ENCODE measurements at places on chromosomes 12 and 14.

DNA sequence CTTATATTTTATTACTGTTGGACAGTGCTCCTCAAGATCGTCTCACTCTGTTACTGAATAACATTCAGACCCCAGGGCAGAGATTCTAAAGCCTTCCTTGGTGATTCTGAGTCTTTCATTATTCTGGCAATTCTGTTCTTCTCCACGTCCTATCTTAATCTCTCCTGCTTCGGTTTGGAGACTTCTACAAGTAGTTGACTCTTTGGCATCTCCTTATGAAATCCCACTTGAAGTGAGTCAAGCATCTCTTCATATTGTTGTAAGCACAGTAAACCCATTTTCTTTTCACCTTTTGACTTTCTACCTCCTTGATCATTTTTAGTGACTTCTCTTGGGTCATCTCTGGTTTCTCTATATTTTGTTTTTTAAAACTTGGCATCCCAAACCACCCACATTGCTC, 132.8 kb downstream of the SAMD4A start:
- DNase-seq, result no peak

GRCh38 chr12:130226126-130226525, 63.9 kb downstream of the FZD10 start:
- no peak for DNase-seq

DNA sequence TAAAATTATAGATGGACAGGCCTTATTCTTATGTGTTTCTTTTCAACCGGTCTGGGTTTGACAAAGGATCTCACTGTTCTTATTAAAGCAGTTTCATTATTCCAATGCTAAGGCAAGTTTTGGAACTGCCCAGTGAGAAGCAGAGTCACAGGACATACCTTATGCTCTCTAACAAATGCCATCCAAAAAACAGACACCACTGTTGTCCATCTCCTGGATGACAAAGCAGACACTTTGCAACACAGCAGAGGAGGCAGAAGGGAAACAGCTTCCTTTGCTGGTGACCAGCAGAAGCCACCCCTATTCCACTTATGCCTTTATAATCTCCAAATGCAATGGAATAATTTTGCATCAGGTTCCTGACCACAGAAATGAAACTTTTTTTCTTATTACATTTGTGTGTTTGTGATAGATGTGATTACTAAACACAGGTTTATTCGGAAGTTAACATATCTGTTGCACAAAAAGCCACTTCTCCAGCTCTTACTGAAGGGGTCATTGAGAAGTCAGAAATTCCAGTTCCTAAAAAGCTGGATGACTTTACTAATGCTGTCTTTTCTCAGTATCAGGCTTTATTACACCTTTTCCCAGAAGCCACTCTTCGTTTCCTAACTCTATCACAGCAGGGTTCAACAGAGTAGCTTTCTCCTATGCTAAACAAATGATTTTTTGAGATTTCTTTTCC, 115.6 kb downstream of the BTG1 start:
- DNase-seq, result no peak

DNA sequence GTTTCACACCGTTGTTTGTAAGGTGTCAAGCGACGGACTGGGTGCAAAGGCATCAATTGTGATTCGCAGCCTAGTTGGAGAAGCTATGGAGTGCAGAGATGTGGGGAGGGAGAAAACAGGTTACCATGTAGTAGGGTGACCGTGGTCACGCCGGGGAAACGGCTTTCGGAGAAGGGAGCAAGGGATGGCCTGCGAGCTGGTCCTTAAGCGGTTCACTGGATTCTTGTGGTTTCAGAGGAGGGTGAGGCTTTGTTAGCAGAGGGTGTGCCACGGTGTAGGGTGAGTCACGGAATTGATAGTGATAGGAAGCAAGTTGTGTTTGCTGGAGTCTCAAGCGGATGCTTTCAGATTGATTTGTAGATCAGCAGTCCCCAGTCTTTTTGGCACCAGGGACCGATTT, 2.3 kb downstream of the PIWIL1 start:
- DNase-seq, result no peak

GRCh38 chr12:29879606-29880308, 96.0 kb upstream of the TMTC1 start:
- DNase-seq, result no peak

DNA sequence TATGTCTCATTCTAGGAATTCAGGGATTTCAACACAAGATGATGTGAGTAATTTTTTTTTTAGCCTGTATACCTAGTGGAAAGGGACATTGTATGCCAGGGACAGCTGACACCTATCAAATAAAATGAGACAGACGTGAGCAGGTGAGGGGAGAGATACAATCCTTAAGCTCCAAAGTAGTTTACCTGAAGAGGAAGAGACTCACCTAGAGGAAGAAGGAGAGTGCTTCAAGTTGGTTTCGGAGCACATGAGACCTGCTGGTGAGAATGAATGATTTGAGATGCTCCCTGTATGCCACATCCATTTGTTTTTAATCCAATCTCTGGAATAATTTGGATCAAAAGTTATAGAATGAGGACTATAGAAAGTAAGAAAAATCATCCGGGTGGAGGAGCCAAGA, 915.4 kb upstream of the FBXO33 start:
- DNase-seq, result no peak

Measured in stimulated activated effector memory CD8-positive, alpha-beta T cell treated with anti-CD3 and anti-CD28 coated beads, Interleukin-12 subunit alpha, Interleukin-12 subunit beta, amount 100 ng/mL, for 72 hours (primary cell).